ENCODE measurements at places on chromosomes 16 and 17.
A peak's percentile ranks its signal among the peaks of the same experiment; 100 is the strongest.

- DNase-seq: no peak
These were observed 9.4 kb downstream of the TIGD7 start for GRCh38 chr16:3295783-3296182.

DNA sequence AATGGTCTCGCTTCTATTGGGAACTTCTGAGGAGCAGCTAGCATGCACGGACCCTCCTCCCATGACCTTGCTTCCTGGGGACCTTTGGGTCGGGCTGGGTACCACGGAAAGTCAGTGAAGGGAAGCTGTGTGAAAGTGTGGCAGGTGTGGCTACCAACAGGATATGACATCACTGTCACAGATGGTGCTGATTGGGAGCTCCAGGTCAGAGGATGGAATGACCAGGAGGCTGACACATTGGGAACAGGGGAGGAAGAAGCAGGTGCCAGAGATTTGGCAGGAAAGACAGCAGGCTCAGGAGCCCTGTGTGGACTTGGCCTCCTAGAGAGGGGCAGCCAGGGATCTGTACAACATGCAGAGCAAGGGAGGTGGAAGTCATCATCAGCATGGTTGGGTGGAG lies 34.0 kb downstream of the CPNE2 start:
- DNase-seq: no peak

DNA sequence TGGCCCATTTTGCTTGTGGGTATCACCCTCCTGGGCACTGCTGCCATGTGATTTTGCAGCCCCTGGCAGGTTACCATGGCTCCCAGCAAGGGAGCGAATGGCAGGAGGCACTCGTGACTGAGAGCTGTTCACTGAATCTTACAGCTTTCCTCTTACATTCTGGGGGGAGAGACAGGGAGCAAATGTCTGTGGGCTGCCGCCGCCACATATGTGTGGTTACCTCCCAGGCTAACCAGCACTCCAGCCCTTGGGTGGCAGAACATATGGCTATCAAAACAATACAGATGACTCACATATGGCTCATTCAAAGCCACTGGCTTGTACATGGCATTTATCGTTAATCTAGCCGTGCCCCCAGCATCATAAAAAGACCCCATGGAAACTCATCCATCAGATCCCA lies 19.8 kb downstream of the GTF3C1 start:
- no peak for DNase-seq

DNA sequence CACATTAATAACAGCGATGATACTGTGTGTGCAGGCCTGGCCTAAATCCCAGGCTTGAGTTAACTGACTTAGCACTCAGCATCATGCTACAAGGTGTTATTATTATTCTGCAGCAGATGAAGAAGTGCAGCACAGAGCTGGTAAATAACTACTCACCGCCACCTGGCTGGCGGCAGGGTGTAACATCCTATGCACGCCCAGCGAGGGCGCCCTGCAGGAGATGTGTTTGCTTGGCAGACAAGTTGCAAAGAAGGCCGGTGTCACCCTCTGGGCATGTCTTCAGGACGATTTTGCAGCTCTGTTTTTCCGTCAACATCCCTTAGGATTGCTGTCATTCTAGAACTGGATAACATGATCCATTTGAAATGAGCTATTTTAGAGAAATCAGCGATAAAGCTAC lies 30.1 kb downstream of the DNAH9 start:
- DNase-seq: peak; percentile 6

DNA sequence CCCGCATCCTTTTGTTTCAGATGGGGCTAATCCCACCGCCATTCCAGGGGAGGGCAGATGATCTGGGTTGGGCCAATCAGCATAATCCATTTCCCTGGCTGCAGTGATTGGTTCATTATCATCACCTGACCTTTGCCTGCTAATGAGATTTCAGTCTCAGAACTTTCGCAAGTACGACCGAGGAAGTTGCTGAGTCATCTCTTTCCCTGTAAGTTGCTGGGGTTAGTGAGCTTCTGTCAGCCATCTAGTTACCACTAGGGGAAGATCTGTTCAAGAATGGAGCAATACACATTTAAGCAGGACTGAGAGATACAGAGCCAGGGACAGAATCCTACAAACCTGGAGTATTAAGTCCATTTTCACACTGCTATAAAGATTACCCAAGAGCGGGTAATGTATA lies 65.3 kb upstream of the NUDT7 start:
- peak; percentile 28 for DNase-seq

DNA sequence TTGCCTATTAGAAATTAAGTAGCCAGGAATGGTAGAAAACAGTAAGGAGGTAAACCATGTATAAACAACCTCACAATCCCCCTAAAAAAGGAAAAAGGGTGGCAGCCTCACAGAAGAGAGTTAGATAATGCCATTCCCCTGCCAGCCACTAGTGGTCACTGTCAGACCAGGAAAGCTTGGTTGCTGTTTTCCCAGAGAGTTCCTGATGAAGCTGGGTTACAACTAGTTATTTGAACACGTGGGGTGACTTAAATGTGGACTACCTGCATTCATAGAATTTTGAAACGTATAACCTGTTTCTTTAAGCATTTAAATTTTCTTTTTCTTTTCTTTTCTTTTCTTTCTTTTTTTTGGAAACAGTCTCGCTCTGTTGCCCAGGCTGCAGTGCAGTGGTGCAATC lies 5.8 kb downstream of the GPRC5C start:
- DNase-seq: no peak

DNA sequence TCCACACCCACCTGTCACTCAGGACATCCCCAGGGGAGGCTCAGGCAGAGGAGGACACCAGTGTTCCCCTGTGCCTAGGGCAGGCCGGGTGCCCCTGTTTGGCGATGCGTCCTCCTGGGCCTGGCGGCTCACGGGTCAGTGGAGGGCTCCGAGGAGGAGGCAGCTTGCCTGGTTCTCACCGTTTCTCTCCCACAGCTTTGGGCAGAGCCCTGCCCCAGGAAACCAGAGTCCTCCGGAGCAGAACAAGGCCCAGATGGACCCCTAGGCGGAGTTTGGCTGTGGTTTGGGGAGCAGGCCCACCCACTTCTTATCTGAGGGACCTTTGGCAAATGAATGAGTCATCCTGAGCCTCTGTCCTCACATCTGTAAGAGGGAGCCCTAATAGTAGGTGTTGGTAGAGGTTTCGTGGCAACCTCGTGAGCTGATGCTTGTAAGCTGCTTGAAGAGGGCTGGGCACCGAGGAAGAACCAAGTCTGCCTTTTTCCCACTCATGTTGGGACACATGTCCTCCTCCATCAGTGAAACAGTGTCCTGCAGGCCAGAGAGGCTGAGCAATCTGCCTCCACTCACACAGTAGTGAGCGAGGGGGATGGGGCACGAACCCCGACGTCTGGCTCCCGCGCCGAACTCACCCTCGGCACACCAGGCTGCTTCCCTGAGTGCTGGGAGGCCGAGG lies 247.0 kb upstream of the CIBAR2 start:
- no peak for DNase-seq

Data from HuH-7 (cell line).